ENCODE measurements at places on chromosomes 16 and 17.

GRCh38 chr16:23863511-23864422 is 28.0 kb downstream of the PRKCB start:
- no peak for ATAC-seq

DNA sequence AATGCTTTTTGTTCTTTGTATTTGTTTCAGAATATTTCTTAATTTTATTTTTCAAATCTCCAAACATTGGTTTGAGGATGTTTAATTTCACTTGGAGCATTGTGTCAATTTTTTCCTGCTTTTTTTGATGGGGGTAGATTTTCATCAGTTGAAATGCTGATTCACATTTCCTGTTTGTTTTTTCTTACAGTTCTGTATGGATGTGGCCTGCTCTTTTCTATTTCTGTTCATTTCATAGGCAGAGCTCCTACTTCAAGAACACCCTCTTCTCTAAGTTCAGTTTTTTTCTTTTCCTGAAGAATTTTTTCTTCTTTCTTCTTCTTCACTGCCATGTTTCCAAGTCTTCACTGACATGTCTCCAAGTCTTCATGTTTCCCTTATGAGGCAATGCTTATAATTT is 8.8 kb downstream of the MBTD1 start:
- no peak for ATAC-seq

GRCh38 chr16:70407811-70408274 is 31.1 kb downstream of the ST3GAL2 start:
- ATAC-seq, result no peak

DNA sequence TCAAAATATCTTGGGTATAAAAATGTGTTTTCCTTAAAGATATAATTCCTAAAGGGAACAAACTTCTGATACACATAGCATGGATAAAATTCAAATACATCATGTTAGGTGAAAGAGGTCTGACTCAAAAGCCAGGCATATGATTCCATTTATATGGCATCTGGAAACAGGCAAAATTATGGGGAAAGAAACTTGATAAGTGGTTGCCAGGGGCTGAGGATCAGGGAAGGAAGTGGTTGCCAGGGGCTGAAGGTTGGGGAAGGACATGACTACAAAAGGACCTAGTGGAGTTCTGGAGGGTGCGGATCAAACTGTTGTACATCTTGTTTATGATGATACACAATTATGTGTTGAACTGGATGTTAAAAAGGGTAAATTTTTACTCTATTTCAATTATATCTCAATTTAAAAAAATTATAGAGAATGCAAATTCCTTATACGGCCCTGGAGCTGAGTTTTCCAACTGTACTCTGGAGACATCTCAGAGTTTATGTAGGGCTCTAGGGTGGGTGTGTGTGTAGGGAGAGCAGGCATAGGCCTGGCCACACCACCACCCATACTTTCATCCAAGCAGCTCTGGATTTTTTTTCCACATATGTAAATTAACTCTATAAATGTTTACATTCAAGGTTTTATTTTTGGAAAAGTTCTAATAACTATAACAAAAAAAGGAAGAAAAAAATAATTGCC is 55.0 kb downstream of the AMFR start:
- ATAC-seq, result no peak

DNA sequence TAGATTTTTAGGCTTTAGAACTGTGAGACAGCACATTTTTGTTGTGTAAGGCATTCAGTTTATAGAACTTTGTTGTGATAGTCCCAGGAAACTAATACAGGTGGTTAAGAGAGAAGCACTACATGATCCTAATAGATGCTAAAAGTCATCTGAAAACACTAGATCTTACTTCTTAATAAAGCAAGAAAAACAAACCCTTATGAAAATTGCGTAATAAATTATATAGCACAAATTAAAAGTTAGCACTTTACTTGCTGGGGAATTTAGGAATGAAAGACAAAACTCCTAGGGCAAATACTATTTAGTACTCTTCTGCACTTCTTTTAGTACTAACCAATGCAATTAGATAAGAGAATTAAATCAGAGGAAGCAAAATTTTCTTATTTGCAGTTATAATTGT is 163.3 kb upstream of the SHISA6 start:
- no peak for ATAC-seq

DNA sequence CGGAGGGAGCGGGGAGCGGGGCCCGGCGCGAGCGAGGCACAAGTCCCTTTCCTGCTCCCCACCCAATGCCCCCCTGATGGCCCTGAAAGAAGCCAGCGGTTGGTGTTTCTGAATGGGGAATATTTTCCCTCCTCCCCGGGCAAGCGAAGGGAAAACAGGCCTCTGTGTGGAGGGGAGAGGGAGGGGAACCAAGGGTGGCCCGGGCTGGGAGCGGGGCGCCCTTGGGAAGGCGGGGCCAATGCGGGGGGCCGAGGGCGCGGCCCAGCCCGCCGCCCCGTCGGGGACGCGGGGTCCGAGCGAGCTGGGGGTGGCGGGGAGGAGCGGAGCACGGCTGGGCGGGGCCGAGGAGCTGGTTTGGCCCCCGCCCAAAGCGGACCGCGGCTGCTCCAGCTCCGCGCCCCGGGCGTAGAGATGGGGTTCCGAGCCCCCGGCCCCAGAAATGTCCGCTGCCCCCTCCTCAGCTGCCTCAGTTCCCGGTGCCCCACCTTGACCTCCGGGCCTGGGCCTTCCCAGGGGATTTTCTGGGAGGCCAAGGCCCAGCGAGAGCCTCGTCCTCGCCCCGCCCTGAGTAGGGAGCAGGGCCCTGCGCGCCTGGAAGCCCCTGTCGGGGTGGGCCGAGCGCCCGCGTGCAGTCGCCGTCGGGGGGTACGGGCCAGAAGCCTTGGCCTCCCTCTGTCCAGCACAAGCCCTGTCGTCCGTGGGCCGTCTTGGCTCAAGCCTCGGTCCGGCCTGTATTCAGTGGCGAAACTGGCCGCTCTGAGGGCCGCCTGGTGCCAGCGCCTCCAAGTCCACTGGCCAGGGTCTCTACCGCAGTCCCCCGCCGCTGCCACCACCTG is 3.9 kb upstream of the HEXIM1 start:
- peak; percentile 15 for ATAC-seq
